Retinal pigment epithelial cell (primary cell): ENCODE measurements at places on chromosomes 3 and 15.
A peak's percentile ranks its signal among the peaks of the same experiment; 100 is the strongest.

DNA sequence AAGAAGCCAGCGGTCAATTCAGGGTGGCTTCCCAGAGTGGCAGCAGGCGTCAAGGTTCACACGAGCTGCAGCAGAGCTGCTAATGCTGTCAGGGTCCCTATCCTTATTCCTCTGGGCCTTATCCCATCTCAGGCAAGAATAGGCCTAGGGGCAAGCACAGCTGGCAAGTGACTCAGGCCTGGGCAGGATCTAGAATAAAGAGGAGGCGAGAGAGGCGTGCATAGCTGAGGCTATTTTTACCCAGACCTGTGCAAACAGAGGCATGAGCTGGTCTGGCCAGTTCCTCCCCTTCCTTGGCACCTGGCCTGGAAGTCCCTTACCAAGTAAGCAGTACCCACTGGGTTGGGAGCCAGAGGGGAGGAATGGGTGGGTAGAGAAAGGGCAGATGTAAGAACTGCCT lies 12.2 kb upstream of the VIPR1 start:
- no peak for DNase-seq

- DNase-seq, result no peak
Measured at GRCh38 chr3:94779699-94780098, 716.8 kb downstream of the NSUN3 start.

- DNase-seq, result no peak
Measured at GRCh38 chr15:40252438-40253166, 13.7 kb downstream of the PAK6 start.

GRCh38 chr3:20057612-20058180 lies 17.4 kb downstream of the KAT2B start:
- DNase-seq, result no peak

DNA sequence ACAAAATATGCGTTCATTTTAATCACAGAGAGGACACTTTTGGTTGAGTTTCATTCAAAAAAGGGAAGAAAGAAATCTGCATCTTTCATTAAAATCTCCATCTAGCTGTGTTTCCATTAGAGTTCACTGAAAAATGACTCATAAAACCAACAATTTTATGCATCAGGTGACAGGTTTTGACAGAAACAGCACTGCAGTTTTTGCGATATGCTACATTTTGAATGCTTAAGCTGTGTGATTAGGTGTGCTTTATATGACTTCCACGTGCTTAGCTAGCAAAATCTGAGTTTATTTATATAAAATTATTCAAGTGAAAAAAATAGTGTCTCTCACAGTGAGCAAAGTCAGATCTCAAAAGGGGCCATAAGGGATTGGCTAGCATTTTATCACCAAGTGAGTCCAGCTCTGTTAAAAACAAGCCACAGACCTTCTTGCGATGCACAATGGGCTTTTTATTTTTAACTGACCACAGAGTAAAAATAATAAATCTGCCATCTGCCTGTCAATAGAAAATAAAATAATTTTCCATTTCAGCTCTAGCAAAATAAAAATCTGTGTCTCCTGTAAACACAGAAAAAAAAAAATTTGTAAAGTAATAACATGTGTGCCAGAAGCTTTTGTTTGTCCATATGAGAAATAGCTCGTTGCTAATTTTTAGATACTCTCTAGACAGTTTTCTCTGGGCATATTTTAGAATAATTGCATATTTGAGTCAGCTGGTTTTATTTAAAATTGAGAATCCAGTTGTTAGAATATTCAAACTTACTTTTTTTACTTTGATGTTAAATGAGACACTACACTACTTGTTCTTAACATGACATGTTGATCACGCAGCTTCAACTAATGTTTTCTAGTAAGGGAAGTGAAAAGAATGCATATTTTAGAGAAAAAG lies 409.8 kb downstream of the ROBO2 start:
- peak; percentile 42 for DNase-seq

GRCh38 chr15:96495386-96495785 lies 164.9 kb downstream of the NR2F2 start:
- no peak for DNase-seq

DNA sequence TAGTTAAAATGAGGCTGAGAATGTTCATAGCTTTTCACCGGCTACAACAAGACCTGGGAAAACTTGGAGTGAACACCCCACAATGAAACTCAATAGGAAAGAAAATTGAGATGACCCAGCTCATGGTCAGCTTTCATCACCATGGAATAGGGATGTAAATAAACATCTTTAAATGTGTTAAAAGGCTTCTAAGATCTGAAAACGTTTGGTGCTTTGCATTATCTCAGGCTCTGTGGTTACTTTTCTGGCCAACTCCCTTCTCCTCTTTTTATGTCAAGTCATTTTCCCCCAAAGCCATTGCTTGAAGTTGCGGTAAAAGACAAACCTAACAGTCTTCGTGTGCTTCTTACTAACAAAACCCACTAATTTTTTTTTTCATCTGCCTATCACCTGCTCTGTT lies 195.8 kb downstream of the MECOM start:
- DNase-seq, result no peak

DNA sequence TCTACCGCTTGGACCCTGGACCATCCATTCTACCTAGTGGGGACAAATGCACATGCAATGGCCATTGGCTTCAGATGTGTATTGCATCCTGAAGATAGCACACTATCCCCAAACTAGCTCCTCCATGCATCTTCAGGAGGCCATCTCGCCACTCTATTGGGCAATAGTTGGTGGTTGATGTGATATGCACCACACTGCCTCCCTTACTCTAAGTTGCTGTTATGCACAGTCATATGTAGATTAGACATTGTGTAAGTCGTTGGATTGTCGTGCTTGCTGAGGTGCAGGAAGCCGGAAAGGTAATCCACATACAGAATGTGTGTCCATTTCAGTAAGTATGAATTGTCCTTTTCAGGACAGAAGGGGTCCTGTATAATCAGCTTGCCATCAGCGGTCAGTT lies 26.7 kb upstream of the PLA2G4D start:
- no peak for DNase-seq

GRCh38 chr3:156038869-156039268 lies 81.5 kb upstream of the KCNAB1 start:
- no peak for DNase-seq

GRCh38 chr3:185270262-185270955 lies 16.6 kb upstream of the EHHADH start:
- no peak for DNase-seq

- no peak for DNase-seq
Measured at GRCh38 chr3:147358144-147358992, 48.0 kb downstream of the ZIC4 start.

DNA sequence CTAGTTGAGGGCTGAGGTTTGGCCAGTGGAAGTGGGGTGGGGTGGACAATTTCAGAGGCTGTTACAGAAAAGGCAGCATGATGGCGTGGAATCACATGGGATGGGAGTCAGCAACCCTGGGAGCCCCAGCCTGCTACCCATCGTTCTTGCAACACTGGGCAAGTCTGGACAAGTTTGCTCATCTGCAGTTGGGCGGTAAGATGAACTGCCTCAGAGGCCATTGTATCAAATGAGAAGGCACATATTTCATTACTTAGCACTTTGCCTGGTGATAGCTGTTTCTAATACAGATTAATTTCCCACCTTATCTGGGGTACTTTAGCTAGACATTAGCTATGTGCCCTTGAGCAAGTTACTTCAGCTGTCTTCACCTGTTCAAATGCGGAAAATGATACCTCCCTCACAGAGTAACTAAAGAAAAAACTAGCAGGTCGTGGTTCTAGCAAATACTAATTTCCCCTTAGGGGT lies 248.9 kb downstream of the THSD4 start:
- DNase-seq, result no peak

DNA sequence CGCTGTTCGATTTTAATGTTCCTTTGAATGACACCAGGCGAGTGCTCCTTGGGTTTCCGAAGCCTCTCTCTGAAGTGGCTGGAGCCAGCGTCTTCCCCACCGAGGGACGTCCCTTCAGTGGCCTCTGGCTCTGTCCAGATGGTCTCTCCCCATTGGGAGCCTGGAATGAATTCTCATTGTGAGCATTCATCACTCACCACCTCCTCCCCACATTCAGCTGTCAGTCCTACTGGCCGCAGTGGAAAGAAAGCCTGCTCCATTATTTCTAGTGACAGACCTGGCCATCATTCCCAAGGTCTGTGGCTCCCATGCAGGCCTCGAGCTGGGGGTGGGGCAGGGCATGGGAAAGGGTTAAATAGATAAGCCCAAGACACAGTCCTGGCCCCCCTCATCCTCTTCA lies 35.2 kb downstream of the ZNF710 start:
- DNase-seq, result no peak

GRCh38 chr3:56086355-56086754 lies 381.9 kb downstream of the ERC2 start:
- DNase-seq, result no peak

- DNase-seq, result no peak
Measured at GRCh38 chr3:42843713-42844411, 31.8 kb downstream of the CYP8B1 start.

- DNase-seq, result no peak
Measured at GRCh38 chr15:91127236-91127955, 27.3 kb downstream of the SV2B start.

- DNase-seq, result no peak
Measured at GRCh38 chr3:35643495-35643894, 4.2 kb downstream of the ARPP21 start.

- DNase-seq, result no peak
Measured at GRCh38 chr3:39814007-39814406, 4.6 kb downstream of the MYRIP start.

DNA sequence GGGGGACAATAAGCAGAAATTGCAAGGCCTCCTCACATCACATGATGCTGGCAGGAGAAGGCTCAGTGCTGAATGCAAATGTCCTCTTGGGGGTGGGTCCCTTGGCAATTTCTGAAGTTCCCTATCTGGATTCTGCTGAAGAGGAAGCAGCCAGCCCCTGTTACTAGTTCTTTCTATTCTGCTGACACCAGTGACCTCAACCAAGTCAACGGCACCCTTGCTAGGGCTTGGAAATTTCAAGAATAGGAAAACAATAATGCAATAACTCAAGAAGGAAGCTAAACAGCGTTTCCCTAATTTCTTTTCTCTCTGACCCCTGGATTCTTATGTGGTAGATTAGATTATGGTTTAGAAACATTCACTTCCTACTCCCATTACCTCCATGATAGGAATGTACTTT lies 46.2 kb upstream of the FOXP1 start:
- DNase-seq, result no peak

GRCh38 chr15:50676799-50677483 lies 9.7 kb downstream of the TRPM7 start:
- no peak for DNase-seq

- no peak for DNase-seq
Measured at GRCh38 chr3:41630708-41631107, 331.2 kb downstream of the ULK4 start.

DNA sequence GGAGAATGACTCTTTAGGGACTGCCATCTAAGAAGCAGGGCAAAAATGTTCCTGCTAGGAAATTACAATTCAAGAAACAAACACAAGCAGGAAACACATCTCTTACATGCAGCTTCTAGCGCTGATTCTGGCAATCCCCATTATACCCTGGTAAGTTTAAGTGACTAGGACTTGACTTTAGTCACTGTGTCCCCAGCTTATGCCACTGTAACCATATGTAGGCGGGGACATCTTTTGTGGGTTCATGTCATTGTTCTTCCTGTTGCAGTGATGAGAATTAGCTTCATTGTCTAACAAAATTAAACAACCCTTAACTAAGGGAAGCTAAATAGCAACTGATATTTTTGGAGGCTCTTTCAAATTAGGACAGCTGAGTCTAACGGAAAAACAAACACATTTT lies 17.9 kb upstream of the FAM81A start:
- no peak for DNase-seq

DNA sequence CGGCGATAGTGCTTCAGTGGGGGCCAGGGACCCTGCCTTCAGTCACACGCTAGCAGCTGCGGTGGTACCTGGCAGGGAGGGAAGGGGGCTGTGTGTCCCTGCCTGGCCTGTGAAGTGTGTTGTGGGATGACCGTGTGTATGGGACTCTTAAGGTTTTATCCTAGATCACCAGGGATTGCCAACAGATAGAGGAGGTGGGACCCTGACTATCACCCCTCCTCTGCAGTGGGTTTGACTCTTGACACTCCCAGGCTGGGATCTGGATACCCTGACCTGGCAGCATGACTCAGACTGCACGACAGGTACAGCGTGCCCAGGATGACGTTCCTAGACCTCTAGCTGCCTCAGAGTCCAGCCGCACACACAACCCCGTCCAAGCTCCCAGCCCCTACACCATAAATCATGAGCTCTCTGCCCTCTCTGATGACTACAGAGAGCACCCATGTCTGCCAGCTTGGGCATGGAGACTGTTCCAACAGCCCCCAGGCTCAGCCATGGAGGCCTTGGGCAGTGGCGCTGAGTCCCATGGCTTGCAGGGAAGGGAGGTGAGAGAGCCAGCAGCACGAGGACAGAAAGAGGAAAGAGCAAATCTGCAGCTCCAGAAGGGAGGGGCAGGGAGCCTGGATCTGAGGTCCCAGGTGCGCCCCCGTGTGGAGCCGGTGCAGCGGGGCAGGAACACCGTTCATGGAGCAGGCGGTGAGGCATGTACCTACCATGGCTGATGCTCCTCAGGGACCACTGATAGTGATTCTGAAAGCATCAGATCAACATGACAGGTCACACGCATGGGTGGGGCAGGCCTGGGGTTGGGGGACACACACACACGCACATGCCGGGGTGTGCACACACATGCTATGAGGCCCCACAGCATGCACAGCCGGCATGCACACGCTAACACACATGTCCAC lies 71.0 kb downstream of the ADAMTS7 start:
- no peak for DNase-seq

DNA sequence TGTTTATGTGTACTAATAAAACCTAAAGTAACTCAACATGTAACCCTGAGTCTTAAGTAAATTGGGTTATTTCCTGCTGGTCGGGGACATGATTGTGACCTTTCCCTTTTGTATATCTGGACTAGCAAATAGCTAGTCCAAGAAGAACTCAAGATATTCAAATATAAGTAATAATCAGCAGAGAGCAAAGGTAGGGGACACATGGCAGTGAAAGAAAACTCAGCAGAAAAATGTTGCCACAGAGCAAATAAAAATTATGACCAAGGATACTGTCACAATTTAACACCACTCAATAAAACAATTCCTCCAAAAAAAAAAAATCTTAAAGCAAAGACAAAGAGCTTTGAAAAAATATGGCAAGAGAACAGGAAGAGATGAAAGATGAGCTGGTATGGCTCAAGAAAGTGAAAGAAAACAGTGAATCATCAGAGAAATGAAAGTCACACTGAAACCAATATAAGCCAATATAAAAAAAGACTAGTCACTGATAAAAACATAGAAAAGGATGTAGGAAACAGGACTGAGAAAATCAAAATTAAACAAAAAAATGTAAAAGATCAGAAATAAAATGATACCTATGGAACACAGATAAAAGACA lies 43.4 kb downstream of the HLTF start:
- DNase-seq, result no peak

GRCh38 chr3:188196232-188196990 lies 42.5 kb downstream of the LPP start:
- DNase-seq, result no peak

- DNase-seq, result no peak
Measured at GRCh38 chr15:82530006-82530405, 10.3 kb downstream of the RPS17 start.

- no peak for DNase-seq
Measured at GRCh38 chr15:31997711-31998110, 32.6 kb upstream of the CHRNA7 start.

GRCh38 chr15:40477642-40478327 lies 7.0 kb downstream of the CHST14 start:
- DNase-seq, result no peak
